ENCODE measurements at places on chromosomes 13 and 19.
A peak's percentile ranks its signal among the peaks of the same experiment; 100 is the strongest.

GRCh38 chr19:28915202-28915601 lies 297.7 kb downstream of the UQCRFS1 start:
- no peak for DNase-seq

DNA sequence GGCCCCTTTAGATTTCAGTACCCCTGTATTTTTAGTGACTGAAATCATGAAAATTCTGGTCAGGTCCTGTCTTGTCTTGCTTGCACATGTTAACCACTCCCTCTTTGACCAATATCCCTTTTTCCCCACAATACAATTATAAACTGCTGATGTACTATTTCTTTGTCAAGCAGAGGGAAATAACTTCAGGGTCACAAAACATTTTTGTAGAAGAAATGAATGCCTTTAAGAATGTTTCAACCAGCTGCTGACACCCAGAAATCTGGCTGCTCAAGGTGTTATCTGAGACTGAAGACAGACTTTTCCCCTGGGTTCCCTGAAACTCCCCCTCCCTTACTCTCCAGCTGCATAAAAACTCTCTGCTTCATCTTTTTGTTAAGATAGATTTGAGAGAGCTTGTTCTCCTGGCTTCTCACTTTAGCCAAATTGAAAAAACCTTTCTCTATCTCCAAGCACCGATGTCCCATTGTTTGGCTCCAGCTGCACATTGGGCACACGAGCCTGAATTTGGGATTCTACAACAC lies 18.4 kb upstream of the ACOD1 start:
- no peak for DNase-seq

DNA sequence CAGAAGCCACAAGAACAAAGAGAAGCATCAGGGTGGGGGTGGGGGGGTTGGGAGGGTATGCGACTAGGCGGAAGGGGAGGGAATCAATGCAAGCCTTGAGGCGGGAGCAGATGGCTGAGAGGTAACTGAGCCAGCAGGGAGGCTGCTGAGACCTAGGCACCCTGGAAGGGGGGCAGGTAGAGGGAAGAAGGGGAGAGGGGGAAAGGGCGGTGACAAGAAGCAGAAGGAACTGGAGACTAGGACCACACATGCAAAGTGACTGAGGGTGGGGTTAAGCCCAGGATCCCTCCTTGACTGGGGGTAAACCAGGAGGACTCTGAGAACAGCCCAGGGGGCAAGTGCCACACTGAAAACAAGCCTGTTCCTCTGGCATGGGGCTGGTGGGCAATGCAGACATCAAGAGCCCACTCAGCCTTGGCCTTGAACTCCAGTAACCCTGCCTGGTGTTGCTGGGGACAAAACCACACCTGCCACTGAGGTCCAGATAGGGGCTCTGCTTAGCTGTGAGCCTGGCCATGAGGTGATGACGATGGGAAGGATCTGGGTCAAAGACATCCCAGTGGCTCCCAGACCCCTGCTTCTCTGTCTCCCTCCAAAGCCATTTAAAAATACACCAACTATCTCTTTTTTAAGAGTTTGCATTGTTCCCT lies 20.3 kb downstream of the OPA3 start:
- DNase-seq = no peak

DNA sequence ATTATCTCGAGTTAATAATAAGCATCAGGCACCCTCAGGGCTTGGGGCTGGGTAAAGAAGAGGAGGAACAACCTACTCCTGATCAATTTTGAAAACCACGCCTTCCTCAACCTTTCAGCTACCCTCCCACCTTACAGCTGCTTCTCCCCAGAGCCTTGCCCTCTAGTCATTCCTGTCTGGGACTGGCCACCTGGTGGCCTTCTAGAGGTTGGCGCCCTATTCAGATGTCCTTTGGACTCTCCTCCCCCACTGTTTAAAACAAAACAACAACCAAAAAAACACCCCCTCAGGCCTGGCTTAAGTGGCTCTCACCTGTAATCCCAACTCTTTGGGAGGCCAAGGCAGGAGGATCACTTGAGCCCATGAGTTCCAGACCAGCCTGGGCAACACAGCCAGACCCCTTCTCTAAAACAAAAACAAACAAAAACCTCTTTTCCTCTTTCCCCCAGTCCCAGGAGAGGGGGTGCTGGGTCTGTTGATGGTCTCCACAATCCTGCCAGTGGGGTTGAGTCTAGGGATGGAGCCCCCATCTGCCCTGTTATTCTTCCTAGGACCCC lies 62.3 kb downstream of the CCDC70 start:
- peak; percentile 53 for DNase-seq

- DNase-seq = no peak
Observed at GRCh38 chr19:55157064-55157908, at the start of gene TNNI3. TNNI3 (minus strand) TSS chr19:55157732; CDS start chr19:55157589, 143 bp downstream.

- no peak for DNase-seq
Observed at GRCh38 chr13:75566658-75567057, 17.1 kb downstream of the UCHL3 start.

DNA sequence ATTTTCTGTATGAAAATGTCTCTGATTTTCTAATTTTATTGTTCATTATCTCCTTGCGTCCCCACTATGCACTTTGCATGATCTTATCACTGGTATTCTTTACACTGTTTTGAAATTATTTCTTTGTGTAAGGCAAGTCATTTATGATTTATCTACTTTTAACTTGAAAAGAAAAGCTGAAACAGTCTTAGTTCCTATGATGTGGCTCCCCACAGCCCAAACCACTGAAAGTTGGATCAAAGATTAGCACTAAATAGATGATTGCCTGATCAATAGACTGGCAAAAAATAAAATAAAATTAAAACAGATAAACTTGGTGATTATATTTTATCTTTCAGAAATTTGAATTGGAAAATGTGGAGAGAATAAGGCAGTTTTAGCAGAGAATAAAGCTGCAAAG lies 1101.9 kb downstream of the PCDH9 start:
- no peak for DNase-seq

- peak; percentile 63 for DNase-seq
Observed at GRCh38 chr19:14048443-14049153, 13.3 kb downstream of the PALM3 start.

- no peak for DNase-seq
Observed at GRCh38 chr13:24214528-24214927, 54.0 kb downstream of the SPATA13 start.

DNA sequence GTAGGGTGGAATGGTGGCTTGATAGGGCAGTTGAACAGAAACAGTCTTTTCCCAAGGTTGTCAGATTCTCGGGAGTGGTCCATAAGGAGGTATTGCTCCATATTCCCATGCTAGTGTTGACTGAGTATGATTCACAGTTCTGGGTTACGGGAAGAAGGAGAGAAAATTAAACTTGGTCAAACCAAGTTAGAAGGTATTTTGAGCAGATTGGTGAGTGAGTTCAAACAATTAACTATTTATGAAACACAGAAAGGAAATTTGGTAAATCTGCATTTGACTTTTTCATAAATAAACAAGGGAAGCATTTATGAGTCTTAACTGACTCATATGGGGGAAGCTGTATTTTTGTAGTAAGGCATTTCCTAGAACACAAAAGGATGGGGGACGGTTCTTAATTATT lies 2419.4 kb downstream of the PCDH9 start:
- DNase-seq = no peak

DNA sequence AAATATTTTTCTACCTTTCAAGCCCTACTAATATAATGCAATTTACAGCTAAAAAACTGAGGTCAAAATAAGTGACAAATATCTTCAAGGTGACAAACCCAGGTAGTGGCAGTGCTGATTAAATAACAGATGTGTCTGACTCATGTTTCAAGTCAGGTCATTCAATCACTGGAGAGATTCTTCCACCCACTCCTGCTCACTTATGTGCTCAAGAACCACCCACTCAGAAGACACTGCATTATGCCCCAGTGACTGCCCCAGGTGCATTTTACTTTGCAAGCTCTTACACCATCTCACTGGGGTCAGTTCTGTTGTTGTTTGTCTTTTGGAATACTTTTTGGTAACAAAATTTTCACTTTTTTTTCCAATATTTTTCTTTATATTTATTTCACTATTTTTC lies 2.2 kb downstream of the ZNF100 start:
- no peak for DNase-seq

GRCh38 chr13:95929430-95929829 lies 123.8 kb downstream of the UGGT2 start:
- DNase-seq = no peak

- DNase-seq = no peak
Observed at GRCh38 chr19:1746401-1747284, 6.7 kb upstream of the ONECUT3 start.

- peak; percentile 27 for DNase-seq
Observed at GRCh38 chr19:34173193-34173956, 1.1 kb downstream of the LSM14A start.

GRCh38 chr13:42852136-42852535 lies 70.8 kb downstream of the FAM216B start:
- DNase-seq = no peak

DNA sequence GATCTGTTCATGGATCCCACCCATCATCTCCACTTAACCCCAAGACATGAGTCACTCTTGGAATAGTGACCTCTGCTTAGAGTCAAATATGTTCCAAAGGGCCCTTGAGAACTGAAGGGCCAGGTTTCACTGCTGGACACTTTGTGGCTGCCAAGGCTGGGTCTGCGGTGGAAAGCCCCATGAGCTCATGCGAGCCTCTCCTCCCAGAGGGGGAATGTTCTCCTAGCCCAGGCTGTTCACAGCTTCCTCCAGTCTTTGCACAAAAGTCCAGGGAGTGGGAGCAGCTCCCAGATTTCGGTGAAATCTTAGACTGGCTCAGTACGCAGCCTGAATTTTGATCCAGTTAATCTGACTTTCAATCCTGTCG lies 732 bp upstream of the DCLK1 start:
- no peak for DNase-seq

GRCh38 chr13:77827332-77827731 lies 91.3 kb downstream of the EDNRB start:
- no peak for DNase-seq

DNA sequence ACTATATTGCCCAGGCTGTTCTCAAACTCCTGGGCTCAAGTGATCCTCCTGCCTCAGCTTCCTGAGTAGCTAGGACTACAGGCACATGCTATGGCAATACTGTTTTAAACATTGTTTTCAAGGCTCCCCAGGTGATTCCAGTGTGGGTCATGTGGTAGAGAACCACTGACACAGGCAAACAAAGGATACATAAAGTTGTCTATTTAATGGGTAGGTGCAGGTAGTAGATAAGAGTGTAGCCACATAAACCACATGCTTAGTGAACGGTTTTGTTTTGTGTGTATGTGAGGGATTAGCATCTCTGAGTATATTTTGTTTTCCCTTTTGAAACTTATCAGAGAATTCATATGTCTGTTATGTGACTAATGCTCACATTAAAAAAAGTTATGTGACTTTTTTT lies 36.7 kb downstream of the USPL1 start:
- DNase-seq = peak; percentile 94

DNA sequence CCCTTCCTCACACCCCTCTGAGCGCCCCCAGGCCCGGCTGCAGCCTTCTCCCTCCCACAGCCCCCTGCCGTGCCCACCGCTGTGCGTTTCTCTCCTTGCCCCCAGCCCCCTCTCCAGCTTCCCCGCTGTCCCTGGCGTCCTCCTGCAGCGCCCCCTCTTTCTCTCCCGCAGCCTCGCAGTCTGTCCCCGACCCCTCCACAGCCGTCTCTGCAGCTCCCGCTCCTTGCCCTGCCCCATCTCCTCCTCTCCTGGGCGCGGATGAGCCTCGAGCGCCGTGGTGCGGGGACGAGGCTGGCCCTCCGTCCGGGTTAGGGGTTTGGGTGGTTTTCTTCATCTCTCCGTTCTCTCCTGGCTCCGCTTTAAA lies 1.1 kb downstream of the KMT5C start:
- no peak for DNase-seq

DNA sequence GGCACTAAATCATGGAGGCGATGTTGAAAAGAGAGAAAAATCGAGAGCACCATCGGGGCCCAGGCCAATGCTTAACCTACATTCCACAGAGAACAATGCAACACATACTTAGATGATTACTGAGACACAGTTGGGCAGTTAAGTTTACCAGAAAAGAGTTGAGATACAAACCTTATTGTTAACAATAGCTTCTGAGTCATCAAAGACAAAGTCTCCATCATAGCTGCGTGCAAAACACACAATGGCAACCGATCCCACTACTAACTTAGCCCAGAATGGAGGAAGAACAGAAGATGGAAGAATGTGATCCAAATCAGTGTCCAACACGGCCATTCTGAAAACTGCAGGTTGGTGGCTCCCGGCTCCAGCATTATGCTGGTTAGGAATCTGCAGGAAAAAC lies 6.2 kb downstream of the TMTC4 start:
- no peak for DNase-seq

DNA sequence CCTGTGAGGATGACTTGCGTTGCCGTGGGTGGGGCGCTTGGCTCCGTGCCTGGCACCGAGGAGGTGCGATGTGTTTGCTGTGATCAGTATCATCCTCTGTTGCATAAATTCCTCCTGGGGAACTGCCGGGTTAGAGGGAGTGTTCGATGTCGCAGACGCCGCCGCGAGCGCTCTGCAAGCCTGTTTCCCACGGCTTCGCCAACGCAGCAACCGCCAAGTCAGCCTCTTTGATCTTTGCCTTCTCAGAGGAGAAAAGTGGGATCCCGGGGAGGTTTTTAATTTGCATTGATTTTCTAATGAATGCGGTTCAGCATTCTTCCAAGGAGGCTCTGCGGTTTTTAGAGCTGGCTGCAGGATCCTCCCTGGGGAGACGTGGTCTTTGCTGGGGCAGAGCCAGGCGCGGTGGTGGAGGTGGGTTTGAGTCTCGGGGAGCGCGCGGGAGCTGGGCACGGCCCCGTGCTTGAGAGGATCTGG lies 7.6 kb downstream of the GPR32 start:
- no peak for DNase-seq

- DNase-seq = no peak
Observed at GRCh38 chr19:17259118-17259780, 5.3 kb downstream of the USHBP1 start.

GRCh38 chr13:73367886-73368285 lies 309.1 kb downstream of the KLF5 start:
- no peak for DNase-seq

DNA sequence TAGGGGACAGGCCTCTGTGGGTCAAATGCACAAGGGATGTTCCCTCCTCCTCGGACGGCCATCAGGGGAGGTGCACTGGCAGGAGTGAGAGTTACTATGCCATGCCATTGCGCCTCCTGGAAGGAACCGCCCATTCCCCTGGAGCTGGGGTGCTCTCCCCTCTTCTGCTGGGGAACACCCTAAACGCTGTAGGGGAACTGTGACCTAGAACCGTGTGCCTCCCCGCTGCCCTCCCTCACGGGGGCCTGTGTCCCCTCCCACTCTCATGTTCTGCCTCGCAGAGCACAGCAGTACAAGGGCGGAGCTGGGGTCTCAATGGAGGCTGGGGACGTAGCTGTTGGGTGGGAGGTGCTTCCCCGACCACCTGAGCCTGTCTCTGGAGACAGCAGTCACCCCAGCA lies 17.2 kb upstream of the CRTC1 start:
- DNase-seq = no peak

GRCh38 chr13:42001580-42001979 lies 40.7 kb upstream of the VWA8 start:
- no peak for DNase-seq

Measured in T-helper 2 cell (primary cell).